ENCODE measurements at places on chromosomes 1 and 21.
A peak's percentile ranks its signal among the peaks of the same experiment; 100 is the strongest.

- no peak for DNase-seq
These were observed 71.9 kb downstream of the NMNAT2 start for GRCh38 chr1:183346276-183346732.

- no peak for DNase-seq
These were observed 1.3 kb upstream of the NRIP1 start for GRCh38 chr21:15066123-15066575.

GRCh38 chr21:28743723-28744122 lies 249.0 kb downstream of the LTN1 start:
- no peak for DNase-seq

DNA sequence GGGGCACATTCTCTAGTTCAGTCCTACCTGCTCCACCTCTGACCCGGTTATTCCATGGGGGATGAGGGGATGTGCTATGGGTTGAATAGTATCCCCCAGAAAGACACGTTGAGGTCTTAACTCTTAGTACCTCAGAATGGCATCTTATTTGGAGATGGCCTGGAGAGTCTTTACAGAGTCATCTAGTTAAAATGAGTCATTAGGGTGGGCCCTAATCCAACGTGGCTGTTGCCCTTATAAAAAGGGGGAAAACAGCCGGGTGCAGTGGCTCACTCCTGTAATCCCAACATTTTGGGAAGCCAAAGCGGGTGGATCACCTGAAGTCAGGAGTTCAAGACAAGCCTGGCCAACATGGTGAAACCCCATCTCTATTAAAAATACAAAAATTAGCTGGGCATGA lies 5.7 kb downstream of the TMPRSS3 start:
- no peak for DNase-seq

GRCh38 chr1:27027575-27028250 lies 15.1 kb upstream of the TENT5B start:
- no peak for DNase-seq

DNA sequence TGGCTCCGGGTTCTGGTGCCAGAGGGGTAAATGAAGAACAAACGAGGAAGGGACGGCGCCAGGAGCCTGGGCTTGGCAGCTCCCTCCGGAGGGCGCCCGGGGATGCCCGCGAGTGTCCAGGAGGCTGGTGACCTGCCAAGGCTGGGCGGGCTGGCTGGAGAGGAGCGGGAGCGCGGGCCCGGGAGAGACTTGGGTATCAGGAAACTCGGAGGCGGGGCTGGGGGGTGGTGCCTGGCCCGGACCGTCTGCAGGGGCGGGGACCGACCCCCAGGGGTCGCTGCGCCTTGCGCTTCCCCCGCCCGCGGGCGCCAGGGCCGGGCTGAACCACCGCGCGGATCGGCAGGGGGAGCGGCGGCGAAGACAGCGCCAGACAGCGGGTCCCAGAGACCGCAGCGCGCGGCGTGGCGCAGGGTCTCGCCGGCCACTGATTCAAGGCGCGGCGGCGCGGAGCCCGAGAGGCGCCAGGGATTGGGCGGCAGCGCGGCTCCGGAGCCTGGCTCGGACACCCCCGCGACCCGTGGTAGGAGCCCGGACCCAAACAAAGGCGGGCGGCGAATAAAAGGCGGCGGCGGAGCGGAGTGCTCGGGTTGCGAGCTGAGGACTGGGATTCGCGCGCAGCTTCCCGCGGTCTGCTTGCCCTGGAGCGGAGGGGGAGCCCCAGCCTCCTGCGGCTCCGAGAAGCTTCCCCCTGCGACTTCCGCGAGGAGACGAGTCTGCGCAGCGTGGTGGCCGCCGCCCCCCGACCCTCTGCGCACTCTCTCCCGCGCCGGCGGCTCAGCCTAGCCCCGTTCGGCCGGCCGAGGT lies at the start of gene DISP3:
DISP3 (plus strand) TSS at position 585 of the 804 bp plus-strand sequence. CDS start 21,838 bp downstream, outside the sequence.
- peak; percentile 72 for DNase-seq

GRCh38 chr1:235892202-235892601 lies 25.5 kb upstream of the LYST start:
- no peak for DNase-seq

- DNase-seq = peak; percentile 3
These were observed 139.1 kb upstream of the FMN2 start for GRCh38 chr1:239952348-239953308.

- DNase-seq = no peak
These were observed 168.4 kb upstream of the C21orf91 start for GRCh38 chr21:17987382-17988101.

- peak; percentile 88 for DNase-seq
These were observed 52.8 kb downstream of the DUSP10 start for GRCh38 chr1:221689138-221689537.

GRCh38 chr1:59219916-59220315 lies 77.0 kb upstream of the FGGY start:
- no peak for DNase-seq

GRCh38 chr21:14572204-14572780 lies 26.2 kb upstream of the SAMSN1 start:
- no peak for DNase-seq

GRCh38 chr1:19372602-19373001 lies 60.5 kb downstream of the SLC66A1 start:
- DNase-seq = no peak

GRCh38 chr1:229147072-229147471 lies 123.8 kb upstream of the RAB4A start:
- DNase-seq = no peak

DNA sequence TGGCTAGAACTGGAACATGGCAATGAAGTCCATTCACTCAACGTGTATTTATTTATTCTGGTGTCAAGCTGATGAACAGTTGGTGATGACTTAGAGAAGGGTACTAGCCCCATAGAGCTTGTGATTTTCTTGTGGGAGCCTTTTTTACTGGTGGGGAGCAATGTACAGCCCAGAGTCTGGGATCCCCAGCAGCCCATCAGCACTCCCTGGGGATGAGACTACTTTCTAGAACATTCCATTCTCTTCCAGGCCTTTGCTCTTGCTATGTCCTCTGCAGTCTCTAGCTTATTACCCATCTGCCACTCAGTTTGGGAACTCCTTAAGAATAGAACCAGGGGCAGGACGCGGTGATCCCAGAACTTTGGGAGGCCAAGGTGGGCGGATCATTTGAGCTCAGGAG lies 11.6 kb downstream of the SLC2A1 start:
- no peak for DNase-seq

All from hematopoietic multipotent progenitor cell (in vitro differentiated cells).